ENCODE measurements at places on chromosomes 11 and 22.

DNA sequence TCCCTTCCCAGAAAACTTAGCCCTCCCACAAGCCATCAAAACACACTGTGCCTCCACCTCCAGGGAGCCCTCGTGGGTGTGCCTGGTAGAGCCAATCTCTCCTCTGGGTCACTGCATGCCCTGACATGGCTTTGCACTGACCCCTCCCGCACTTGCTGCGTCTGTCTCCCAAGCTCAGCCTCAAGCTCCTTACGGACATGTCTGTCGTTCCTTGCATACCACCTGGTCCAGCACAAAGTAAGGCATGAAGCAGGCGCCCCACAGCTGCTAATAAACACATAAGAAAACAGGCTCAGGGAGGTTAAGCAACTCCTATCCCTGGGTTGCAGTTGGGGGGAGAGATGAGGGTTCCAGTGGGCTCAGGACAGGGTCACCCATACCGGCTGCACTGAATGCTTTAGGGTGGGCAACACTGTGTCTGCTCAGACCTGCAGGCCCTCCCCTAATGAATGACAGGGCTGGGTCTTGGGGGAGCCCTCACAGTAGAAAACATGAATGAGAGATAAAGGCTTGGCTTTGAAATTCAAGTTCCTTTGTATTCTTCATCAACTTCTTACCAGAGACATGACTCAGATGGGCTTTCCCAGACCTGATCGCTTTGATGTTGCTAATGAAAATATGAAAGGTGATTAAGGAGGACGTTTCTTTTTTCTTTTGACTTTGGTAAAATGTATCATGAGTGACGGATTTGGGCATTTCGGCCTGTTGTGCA is 38.0 kb downstream of the PHF21B start:
- DNase-seq: no peak

DNA sequence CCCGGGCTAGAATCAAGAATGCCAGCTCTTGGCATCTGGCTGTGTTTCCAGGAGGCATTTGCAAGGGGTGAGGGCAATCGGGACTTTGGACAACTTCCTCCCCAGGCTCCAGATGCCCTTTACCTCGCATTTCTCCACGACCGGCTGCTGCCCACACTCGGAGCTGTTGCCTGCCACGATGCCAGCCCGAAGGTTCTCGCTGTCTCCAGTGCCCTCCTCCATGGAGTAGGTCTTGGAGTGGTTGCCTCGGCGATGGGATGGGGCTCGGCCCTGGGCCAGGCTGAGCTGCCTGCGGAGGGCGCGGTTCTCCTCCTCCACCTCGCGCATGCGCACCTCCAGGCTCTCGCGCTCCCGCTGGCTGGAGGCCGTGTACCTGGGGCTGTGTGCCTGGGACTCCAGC is 270.0 kb downstream of the LARGE1 start:
- DNase-seq: no peak

DNA sequence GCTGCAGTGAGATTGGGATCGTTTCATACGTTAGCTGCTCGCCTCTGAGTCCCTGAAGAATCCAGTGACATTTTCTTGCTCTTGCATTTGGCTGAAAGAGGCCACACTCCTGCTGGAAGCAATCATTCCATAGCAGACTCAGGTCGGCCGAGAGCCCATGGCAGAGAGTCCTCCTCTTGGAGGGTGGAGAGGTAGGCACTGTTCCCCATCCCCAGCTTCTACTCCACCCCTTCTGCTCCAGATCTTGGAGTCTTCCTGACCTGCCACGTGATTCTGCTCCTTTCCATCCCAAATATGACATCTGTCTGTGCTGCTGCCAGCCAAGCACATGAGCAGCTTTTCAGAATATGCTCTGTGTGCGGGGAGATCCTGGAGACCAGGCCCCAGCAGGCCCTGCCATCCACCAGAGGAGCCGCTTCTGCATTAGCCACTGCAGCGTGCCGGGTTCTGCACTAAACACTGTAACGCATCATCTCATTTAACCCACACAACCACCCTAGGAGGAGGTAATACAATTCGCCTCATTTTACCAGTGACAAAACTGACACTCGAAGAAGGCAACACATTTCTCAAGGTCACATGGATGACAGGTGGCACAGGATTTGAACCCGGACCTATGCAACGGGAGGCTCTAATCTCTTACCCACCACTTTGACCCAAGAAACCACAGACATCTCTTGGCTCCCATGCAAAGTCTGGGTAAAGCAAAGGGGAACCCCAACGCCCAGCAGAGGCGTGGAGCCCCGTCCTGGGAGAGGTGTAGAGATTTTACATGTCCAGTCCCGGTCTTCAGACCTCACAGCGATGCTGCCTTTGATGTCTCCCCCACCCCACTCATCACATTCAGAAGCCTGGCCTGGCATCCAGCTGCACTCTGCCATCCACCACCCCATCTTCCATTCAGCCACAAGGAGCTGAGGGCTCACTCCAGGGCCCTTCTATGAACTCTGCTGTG is 78.8 kb downstream of the FEZ1 start:
- DNase-seq: no peak

GRCh38 chr11:44899959-44900358 is 50.7 kb downstream of the TP53I11 start:
- DNase-seq: no peak

GRCh38 chr11:44950031-44950624 is 555 bp downstream of the TP53I11 start:
- no peak for DNase-seq

GRCh38 chr11:44623731-44624491 is 58.4 kb downstream of the CD82 start:
- DNase-seq: no peak

- DNase-seq: no peak
These were observed 119.6 kb upstream of the IGLL5 start for GRCh38 chr22:22767876-22768602.

- no peak for DNase-seq
These were observed 21.4 kb downstream of the CREB3L1 start for GRCh38 chr11:46298699-46299433.

- DNase-seq: no peak
These were observed 47.9 kb downstream of the CERK start for GRCh38 chr22:46690146-46690545.
